Effector CD8-positive, alpha-beta T cell (primary cell): ENCODE measurements at places on chromosomes 1 and 21.

DNA sequence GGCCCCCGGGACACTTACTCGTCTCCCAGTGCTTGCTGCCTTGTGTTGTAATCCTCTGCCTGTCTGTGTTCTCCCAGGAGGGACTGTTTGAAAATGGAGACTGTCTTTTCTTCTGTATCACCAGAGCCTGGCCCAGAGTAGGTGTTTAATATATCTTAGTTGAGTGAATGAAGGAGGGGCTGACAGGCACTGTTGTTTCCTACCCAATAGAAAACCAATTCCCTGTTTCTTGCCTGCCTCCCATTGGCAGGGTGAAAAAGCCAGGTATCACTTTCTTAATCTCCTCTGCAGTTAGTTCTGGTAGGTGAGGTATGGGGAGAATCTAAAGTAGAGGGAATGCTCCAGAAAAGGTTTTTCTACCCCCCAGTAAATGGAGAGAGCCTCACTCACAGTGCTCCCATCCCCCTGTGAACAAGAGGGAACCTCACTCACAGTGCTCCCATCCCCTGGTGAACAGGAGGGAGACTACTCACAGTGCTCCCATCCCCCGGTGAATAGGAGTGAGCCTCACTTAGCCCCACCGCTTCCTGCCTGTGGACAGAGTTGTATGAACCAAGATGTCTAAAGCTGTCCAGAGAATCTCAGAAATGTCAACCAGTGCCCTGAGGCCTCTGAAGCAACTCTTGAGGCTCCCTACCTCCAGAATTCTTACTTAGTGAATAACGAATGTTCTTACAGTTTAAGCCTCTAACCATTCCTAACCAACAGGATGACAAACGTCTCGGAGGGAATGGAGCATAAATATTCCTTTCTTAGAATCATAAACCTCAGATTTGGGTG, at the start of gene GJA5:
Gene GJA5, minus strand, starts transcription at position 122 of the 780 bp plus-strand sequence. CDS start 1,364 bp downstream, outside the sequence.
- DNase-seq = no peak

DNA sequence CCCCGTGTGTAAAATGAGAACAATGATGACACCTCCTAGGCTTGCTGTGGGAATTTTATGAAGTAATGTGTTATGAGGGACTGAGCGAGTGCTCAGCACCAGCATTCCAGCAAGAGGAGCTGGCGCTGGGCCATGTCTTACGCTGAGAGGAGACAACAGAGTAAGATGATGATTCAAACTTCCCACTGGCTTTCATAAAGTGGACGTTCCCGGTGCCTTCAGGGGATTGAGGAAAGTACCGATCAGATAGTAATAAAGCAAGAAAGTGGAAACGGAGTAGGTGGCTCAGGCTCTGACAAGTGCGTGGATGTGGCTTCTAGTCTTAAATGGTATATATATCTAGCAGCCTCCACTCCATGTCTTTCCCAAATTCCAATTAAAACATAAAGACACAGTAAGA, 23.8 kb downstream of the EPHA10 start:
- DNase-seq = no peak

- no peak for DNase-seq
These were observed 28.4 kb downstream of the BCL9 start for GRCh38 chr1:147569587-147570241.

DNA sequence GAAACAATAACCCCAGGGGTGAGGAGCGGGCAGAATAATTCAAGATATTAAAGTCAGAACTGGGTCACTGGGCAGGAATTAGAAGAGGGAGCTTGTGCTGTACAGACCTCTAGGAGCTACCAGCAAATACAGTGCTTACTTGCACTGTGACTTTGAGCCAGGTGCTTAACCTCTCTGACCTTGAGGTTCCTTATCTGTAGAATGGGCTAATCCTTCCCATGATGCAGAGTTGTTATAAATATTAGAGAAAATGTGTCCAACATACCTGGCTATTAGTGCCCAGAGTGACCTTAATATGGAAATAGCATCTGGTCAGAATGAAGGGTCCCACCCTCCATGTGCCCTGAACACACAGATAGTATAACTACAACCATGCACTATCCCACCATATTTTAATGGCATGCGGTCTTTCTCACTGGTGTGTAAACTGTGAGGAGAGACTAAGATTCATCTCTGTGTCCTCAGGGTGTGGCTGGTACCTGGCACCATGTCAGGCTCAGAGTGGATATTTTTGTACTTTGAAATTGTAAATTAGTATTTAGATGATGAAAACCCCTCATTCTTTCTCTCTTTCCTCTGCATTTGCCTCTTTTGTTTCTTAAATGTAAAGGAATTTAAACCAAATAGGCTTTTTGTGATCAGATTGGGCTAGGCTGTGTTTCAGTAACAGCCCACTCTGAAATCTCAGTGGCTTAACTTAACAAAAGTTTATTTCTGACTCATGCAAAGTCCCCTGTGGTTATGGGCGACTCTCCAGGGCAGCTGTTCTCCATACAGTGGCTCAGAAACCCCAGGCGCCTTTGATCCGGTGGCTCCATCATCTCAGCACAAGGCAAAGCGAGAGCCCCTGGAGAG, 60.0 kb upstream of the ROR1 start:
- no peak for DNase-seq

DNA sequence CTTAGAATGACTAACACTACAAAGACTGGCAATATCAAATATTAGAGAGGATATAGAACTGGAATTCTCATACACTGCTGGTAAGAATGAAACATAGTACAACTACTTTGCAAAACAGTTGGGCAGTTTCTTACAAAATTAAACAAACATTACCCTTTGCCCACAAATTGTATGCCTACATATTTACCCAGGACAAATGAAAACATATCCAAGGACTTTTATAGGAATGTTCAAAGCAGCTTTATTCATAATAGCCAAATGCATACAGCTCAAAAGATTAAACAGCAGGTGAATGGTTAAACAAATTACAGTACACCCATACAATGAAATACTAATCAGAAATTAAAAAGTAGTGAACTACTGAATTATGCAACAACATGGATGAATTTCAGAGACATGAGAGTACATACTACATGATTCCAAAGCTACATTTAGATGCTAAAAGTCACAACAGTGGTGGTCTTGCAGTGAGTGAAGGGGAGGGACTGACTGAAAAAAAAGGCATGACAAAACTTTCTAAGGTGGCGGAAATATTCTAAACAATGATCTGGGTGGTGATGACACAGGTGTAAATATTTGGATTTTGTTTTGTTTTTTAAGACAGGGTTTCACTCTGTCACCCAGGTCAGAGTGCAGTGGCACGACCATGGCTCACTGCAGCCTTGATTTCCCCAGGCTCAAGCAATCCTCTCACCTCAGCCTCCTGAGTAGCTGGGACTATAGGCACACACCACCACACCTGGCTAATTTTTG, 40.4 kb downstream of the LYST start:
- no peak for DNase-seq

GRCh38 chr1:22245100-22245650, 102.3 kb upstream of the WNT4 start:
- no peak for DNase-seq

DNA sequence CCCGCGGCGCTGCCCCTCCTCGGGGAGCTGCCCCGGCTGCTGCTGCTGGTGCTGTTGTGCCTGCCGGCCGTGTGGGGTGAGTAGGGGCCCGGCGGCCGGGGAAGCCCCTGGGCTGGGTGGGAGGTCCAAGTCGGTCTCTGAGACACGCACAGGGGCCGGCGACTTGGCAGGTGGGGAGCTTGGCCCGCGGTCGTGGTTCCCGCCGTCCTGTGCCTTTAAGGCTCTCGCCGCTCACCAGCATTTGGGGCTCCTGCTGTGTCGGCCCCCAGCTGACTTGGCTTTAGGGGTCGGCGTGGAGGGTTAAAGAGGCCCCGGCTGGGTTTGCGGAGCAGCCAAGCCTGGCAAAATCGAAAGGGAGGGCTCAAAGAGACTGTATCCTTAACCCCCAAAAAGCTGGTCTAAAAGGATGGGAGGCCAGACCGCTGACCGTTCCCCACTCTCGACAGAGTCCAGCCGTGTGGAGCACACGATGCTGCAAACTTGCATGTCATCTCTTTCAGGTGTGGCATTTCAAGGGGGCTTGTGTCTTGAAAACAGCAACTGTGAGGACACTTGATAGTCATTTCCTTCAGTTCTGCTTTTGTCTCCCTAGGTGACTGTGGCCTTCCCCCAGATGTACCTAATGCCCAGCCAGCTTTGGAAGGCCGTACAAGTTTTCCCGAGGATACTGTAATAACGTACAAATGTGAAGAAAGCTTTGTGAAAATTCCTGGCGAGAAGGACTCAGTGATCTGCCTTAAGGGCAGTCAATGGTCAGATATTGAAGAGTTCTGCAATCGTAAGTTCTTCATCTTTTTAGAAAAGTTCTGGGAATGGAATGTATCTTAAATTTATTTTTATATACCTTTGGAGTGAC, 540 bp downstream of the CD55 start:
- DNase-seq = no peak

DNA sequence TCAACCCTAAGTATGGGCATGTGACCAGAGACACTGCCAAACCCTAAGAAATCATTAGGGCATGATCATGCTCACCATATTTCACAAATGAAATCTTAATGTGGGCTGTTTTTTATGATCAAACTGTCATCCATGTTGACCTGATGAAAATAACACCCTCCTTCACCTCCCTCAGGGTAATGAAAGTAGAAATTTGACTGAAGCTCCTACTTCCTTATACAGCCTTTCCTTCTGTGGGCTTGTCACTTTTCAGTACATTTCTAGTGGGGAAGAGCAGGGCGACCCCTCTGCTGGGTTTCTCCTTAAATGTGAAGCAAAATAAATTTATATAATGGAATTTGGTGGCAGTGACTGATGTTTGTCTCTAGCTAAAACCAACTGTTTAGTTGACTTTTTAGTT, 25.9 kb downstream of the IVNS1ABP start:
- DNase-seq = no peak

GRCh38 chr1:244968471-244968871, 104.1 kb upstream of the HNRNPU start:
- DNase-seq = no peak

DNA sequence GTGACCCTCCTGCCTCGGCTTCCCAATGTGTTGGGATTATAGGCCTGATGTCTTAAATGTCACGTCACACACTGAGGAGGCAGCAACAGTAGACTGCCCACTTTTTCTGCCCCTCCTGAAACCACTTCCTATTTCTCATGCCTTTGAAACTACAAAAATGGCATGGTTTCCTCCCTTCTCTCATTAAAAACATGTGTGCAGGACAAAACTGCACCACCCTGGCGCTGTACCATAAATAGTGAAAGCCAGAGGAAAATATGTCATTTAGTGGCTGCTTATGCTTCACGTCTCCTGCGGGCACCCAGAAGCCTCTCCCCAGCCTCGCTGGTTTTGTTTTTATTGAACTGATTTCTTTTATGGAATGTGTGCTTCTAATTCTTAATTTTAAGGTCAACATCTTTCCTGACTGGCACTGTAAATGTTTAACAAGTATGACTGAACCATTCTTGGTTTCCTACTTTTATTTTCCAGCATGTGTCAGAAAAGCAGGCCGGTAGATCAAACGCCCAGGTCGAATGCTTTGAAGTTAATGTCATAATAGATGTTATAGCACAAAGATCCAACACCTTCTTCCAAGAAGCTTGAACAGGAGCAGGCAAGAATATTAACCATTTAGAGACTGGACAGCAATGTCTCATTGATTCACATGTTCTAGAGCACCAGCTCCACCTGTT, 59.6 kb upstream of the C1orf87 start:
- DNase-seq = no peak

DNA sequence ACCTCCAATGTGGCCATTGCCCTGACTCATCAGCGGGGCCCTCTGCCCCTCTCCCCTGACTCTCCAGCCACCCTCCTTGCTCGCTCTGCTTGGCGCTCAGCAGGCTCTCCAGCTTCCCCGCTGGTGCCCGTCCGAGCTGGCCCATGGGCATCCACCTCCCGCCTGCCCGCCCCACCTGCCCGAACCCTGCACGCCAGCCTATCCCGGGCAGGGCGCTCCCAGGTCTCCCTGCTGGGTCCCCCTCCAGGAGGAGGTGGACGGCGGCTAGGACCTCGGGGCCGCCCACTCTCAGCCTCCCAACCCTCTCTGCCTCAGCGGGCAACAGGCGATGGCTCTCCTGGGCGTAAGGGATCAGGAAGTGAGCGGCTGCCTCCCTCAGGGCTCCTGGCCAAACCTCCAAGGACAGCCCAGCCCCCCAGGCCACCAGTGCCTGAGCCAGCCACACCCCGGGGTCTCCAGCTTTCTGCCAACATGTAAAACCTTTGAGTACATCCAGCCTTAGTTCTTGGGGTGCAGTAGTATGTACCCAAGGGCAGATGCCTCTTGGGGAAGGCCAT, 10.8 kb downstream of the HCN3 start:
- DNase-seq = no peak

DNA sequence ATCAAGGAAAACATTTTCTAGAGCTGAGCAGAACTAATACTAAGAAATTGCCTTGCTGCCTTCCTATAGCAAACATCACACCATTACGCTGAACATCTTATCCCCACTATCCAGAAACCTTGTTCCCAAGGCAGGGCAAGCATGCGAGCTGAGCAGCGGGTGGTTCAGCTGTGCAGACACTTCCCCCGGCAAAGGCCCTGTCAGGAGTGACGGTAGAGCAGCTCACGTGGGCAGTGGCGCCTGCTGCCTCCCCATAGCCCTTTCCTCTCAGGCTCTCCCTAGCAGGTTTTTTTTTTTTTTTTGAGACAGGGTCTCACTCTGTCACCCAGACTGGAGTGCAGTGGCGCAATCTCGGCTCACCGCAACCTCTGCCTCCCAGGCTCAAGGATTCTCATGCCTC, 13.7 kb upstream of the ANGPTL7 start:
- DNase-seq = no peak
